Activated T-cell treated with anti-CD3 and anti-CD28 coated beads for 48 hours (primary cell): ENCODE measurements at places on chromosomes 16 and 17.

DNA sequence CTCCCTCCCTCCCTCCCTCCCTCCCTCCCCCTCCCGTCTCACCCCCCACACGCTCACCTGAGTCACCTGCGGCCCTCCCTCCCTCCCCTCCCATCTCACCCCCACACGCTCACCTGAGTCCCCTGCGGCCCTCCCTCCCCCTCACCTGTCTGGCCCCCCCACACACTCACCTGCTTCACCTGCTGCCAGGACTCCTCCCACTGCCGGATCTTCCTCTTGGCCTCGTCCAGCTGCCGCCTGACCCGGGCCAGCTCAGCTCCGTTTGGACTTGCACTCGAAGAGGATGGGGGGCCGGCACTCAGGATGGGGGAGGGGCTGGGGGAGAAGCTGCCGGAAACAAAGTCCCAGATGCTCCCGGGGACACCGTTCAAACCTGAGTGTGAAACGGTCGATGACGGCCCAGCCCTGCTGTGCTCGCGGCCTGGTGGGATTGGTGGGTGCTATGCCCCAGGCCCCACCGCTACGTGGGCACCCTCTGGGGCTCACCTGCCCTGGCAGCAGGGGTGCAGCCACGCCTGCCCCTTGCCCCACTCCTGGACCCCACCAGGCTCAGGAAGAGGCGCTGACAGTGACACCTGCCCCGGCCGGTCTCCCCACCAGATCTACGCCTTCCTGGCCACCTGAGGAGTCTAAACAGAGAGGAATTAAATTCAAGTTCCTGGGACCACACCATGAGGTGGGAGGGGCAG is 15.9 kb downstream of the GNPTG start:
- DNase-seq: no peak

GRCh38 chr16:9003763-9004162 is 40.1 kb upstream of the USP7 start:
- DNase-seq: no peak

DNA sequence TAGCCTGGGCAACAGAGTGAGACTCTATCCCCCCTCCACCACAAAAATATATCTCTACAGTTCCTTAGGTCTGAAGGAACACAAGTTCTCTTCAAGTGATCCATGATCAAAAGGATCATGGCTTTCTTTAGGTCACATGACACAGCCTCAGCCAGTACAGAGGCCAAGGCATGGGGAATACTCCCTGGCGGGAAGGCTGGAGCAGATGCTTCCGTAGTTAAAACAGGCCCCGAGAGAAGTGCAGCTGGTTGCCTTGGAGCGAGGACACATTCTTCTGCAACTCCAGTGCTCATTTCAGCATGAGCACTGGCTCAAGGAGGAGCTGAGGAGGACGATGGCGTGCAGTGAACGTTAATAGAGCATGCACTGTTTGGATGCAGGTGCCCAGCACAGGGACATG is 13.5 kb downstream of the CDIP1 start:
- no peak for DNase-seq

DNA sequence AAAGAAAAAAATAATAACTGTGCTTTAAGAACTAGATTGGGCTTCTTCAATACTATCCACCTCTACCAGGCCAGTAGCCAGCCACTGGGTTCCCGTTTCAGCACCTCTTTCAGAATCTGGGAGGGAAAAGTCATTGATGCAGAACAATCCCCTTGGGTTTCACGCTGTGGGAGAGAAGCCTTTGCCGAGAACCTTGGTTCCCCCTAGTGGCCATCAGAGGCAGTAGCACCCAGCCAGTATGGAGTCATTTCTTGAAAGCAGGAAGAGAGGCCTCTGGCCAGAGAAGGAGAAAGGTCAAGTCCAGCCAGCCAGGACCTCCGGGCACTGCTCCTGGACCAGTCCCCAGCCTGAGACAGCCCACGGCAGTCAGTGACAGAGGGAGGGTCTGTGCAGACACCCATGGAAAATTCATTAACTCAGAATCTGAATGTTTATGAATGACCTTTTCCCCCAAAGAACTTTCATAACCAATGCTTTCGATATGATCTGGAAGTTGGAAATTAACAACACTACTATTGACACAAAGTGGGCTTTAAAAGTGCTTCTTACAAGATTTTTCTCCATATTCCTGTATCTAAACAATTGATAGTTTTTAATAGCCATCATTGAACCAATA is 51.2 kb upstream of the CDH5 start:
- peak; percentile 11 for DNase-seq

DNA sequence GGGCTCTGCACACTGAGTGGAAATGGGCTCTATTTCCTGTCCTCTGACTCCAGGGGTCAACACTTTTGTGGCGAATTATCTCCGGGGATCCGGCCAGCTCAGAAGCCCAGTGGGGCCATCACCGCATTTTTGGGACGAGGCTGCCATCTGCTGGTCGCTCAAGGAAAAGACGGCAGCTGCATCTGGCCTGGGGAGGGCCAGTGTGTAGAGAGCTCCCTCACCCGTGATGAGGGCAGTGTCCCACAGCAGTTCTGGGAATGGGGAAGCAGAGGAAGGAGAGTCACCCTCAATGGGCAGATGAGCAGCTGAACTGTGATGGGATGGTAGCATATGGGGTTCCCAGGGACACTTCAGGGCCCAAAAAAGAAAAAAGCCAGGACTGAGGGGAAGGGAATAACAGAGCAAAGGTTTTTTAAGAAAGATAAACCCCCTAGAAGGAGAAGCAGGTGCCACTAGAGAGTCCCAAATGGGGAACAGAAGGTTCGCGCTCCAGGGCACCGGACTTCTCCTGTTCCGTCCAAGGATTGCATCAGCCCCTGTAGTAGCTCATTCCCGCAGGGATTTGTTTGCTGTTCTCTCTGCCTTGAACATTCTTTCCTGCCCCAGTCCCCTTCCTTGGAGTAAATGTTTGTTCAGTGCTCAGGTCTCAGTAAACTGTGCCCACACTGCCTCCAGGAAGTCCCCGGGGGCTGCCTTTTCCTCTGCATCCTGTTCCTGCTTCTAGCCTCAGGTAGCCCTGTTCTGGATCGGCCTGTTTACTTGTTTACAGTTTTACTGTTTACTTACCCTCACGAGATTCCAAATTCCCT is 9.3 kb upstream of the ABCC12 start:
- peak; percentile 47 for DNase-seq

- DNase-seq: no peak
Observed at GRCh38 chr17:34314279-34314678, 5.0 kb upstream of the CCL8 start.

GRCh38 chr17:47615766-47616424 is 33.8 kb upstream of the KPNB1 start:
- no peak for DNase-seq

- peak; percentile 63 for DNase-seq
Observed at GRCh38 chr16:84925092-84925772, 86.1 kb downstream of the ZDHHC7 start.

DNA sequence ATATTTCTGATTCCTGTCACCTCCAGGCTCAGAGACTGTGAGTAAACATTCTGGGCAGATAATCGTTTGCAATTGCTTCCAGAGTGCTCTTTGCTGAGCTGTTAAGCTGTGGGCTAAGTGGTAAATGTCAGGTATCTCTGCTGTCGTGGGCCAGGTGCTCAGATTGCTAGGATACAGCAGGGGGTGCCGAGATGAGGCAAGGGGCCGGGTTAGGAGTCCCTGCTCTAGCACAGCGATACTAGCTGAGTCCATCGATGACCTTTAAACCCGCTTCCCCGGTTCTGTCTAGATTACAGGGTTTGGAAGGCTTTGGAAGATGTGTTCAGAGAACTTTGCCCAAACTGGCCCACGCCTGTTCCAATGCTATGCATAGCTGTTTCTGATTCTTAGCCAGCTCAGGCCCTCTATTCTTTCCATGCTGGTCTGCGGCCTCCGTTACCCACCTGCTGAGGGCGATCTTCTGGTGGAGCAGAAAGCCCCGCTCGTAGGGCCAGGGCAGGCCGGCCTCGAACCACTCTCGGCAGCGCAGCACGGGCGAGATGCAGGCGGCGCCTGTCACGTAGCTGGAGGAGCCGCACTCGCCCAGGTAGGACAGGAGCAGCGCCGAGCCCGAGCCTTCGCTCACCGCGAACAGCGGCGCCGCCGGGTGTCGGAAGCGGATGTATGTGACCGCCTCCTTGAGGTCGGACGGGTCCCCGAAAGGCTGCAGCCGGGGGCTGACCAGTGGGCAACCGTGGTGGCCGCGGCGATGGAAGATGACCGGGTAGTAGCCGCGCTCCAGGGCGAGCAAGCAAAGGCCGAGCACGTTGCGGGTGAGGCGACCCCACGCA is 979 bp downstream of the ABHD15 start:
- DNase-seq: peak; percentile 59

DNA sequence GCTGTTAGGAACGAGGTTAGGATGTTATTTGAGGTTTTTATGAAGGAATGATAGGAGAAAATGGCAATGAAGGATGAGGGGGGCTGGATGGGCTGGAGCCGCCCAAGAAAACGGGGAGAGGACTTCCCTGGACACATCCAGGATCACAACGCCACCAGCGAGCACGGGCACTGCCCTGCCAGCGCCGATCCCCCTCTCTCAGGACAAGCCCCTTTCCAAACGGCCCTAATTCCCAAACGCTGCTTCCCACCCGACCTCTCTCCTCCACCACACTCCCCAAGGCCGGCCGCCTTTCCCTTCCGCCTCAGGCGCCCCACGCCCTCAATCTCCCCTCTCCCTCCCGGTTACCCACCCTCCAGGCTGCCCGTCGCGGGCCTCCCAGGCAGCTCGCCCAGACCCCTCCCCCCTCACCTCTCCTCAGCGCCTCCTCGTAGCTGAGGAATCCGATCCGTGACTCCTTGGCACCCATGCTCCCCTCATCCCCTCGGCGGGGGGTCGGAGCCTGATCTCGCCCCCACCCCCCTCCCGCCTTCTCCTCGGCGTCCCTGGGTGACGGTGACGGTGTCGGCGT is 377 bp downstream of the USP32 start:
- DNase-seq: no peak

GRCh38 chr16:22007159-22007508 is 777 bp upstream of the MOSMO start:
- no peak for DNase-seq

GRCh38 chr16:23724096-23724784 is 11.2 kb upstream of the ERN2 start:
- no peak for DNase-seq

DNA sequence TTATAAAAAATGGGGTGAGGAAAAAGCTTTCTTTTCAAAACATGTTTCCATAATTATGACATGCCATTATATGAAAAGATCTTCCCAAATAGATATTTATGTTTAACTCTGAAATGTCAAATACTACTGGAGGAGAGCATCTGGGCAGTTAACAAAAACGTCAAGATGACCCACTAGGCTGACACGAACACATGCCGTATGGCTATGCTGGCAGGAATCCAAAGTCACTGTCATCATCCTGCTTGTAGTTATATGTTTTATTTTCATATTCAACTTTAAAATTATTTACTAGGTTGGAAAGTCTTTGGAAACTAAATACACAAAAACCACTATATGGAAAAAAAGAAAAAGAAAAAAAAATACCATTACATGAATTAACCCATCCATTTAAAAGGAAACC is 27.3 kb downstream of the ANKFY1 start:
- no peak for DNase-seq

DNA sequence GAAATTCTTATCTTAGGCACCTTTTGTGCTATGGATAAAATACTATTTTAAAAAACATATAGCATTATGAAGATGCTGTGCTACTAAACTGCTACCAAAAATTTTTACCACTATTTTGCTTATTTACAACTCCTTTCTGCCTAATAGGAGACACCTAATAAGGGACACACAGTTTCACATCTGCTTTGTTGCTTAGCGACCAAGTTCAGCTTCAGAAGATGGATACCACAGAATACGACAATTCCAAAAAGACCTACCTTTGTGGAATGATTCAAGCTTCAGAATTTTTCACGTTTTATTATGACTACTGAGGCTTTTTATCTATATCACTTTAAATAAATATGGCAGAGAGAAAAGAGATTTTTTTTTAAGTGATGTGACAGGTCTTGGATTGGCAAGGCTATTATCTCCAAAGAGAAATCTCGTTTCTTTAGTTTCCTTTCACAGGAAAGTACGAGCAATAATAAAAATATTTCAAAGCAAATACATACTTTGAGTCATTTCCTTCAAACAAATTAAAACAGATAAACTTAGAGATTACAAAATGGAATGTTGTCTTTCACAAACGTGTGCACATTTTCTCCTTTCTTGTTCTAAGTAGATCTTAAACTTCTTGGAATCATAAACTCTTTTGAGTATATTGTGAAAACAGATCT is 35.4 kb downstream of the SPAG9 start:
- DNase-seq: no peak

GRCh38 chr16:67538666-67539101 is 10.1 kb downstream of the RIPOR1 start:
- DNase-seq: no peak

GRCh38 chr16:3485097-3485745 is 10.1 kb downstream of the C16orf90 start:
- no peak for DNase-seq

- DNase-seq: no peak
Observed at GRCh38 chr16:87949071-87949744, 2.0 kb upstream of the BANP start.

- no peak for DNase-seq
Observed at GRCh38 chr16:54766355-54766754, 164.3 kb upstream of the IRX5 start.

GRCh38 chr16:89525146-89525913 is 17.1 kb downstream of the SPG7 start:
- DNase-seq: no peak

DNA sequence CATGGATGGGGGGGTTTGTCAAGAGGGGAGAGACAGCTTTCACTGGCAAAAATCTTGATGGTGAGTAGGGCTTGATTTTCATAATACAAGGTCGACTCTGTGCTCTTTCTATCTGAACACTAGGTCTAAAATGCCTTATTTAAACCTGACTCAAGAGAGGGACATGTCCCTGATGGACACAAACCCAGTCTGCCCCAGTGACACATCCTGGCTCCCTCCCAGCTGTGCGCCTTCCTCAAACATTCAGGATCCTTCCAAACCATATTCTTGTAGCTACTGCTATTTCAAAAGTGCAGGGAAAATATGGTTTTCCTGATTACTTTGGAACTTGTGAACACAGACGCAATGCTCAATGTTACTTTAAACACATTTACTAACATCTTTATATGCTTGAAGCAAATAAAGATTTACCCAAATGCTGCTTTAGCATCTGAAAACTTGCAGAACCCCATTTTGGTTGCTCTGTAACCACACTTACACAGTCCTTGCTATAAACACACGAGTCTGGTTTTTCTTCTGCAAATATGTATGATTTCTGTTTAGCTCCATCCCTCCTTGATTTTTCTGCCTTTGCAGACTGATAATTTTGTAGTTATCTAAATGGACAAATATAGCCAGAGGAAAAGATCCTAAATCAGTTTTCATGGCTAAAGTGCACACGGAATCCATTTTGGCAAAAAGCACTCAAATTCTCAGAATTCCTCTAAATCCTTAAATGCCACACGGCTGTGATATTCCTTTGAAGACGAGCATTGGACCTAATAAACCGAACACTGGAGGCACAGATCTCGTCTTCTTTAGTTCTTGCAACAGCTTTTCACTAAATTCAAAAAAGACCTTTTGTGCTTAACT is 499.9 kb upstream of the ZFHX3 start:
- no peak for DNase-seq
